ENCODE measurements at places on chromosomes 3 and 15.
A peak's percentile ranks its signal among the peaks of the same experiment; 100 is the strongest.

DNA sequence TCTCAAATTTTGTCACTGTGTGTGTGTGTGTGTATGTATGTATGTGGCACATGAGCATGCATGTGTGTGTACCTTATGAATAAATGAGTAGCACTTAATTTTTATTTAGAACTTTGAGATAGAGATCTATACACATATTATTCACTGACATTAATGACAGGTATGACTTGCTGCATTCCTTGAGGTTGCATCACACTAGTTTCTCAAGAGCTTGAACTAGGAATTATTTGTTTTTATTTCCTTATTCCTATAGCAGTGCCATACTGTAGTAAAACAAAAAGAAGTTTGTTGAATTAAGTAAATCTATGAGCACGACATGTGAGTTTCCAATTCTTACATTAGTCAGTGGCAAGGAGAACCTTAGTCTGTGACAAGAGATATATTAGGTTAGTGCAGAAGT lies 943.9 kb downstream of the ROBO1 start:
- no peak for DNase-seq

DNA sequence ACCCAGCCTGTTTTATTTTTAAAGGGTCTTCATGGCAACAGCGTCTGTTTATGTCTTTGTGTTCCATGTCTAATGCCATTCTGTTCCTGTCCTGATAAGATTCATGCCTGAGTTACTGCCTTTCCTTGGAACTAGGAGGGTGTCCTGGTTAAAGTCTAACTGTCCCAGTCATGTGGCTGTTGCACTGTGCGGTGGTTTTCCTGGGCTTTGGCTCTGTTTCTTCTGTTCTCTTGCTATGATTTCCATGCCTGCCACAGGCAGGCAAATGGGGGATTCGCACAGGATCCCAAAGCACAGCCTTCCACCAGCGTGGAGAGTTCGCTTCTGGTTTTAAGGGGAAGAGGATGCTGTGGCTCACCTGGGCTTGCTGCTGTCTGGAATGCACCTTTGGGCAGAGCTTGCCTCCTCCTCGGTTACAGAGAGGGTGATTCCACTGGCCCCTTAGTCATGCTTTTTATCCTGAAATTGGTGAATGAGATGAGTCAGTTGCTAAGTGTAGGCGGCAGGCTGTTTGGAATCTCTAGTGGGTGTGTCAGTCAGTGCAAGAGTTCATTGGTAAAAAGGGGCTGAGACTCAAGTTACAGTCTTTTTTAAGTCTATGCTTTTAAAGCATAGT lies 86.8 kb downstream of the CCK start:
- DNase-seq, result peak; percentile 54

DNA sequence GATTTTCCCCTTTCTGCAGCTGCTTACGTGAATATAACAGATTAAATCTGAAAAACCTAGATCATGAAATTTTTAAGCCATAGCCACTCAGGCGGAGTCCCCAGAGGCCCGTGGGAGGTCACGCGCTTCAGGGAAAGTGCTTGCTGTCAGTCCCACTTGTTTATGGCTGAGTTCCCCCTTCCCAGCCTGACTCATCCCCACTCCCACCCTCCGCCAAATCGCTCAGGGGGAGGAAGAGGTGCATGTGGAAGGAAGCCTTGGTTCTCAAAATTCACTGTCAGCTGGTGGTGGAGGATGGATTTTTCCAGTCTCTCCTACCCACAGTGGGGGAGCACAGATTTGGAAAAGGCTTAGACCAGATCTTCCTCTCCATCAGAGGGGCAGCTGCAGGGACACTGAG lies 67.4 kb downstream of the CORO2B start:
- no peak for DNase-seq

DNA sequence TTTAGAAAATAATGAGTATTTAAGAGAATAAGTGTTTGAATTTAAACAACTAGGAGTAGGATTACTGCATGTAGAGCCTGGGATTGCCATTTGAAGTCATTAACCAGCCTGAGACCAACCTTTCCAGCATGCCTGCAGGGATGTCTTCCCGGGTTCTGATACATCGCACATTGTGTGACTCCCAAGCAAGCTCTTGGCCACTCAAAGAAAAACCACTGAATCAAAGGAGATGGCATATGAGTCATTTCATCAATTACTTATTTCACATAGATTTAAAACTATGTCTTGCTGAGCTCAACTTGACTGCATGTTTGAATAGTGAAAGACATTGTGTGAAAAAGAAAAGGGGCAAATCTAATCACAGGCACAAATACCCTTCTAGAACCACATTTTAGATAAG lies 15.0 kb upstream of the THBS1 start:
- no peak for DNase-seq

- DNase-seq, result no peak
Observed at GRCh38 chr15:39589193-39589814, 8.4 kb downstream of the THBS1 start.

DNA sequence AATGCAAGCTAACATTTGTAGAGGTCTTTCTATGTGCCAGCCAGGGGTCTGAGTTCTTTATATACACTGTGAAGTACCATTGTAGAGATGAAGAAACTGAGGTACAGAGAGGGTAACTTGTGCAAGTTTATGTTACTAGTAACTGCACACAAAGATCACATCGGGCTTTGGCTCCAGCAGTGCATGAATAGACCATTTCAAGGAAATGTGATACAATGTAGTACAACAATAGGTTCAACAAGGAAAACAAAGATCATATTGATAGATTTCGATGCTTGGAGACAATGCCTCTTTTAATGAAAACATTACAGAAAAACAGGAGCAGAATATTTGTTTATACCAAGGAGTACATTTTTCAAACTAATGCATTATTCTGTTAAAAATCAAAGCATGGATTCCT lies 115.3 kb downstream of the POLR2M start:
- no peak for DNase-seq

GRCh38 chr3:136728473-136728872 lies 23.7 kb downstream of the STAG1 start:
- DNase-seq, result no peak

GRCh38 chr3:195911041-195911945 lies 2.9 kb upstream of the TNK2 start:
- DNase-seq, result no peak

- DNase-seq, result no peak
Observed at GRCh38 chr3:34239875-34240274, 441.4 kb downstream of the PDCD6IP start.

All from ecto neural progenitor cell (in vitro differentiated cells).